ENCODE measurements at places on chromosomes 5 and 9.

DNA sequence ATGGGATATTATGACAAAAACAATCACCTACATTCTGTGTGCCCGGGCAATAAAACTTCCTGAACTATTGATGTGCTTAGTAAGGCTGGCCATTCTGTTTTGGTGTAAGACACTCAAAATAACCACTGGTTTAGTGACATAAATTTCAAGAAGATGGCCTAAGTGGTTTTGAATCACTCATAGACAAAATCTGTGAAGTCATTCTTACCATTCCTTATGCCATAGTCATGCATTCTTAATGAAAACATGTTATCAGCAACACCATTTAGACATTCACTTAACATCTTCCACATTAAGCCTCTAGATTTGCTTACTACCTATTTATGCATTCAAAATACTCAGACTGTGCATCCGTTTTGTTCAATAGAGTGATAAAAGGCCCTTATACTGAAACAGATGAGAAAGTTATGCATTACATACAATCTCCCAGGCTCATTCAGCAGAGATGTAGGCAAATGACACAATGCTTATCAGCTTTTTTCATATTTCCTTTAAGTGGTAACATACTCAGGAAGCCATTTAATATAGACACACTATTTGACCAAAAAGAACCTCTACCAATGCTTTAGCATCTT, 848.8 kb upstream of the DMAC1 start:
- no peak for DNase-seq

GRCh38 chr9:90556897-90557675, 85.5 kb downstream of the DIRAS2 start:
- DNase-seq, result no peak

GRCh38 chr5:23026252-23027170, 173.4 kb upstream of the CDH12 start:
- no peak for DNase-seq

GRCh38 chr9:133107245-133107722, 13.8 kb downstream of the RALGDS start:
- DNase-seq, result no peak

DNA sequence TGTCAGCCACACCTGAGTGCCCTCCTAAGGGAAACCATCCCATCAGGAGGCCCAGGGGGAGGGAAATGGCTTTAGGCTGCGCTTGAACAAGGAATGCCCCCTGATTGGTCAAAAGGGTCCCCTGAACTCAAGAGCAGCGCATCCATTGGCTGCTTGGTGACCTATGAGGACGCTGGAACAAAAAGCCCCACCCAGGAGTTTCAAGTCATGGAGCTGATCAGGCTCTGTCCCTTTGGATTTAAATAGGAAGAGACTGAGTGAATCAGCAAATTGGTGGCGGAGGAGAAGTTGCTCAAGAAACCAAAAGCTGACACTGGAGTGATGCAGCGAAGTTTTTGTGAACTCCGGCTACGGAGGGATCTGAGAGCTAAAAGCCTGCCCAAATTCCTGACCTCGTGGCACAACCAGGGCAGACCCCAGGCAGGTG, 66.7 kb downstream of the SMIM23 start:
- no peak for DNase-seq

- no peak for DNase-seq
Measured at GRCh38 chr5:5154733-5155132, 14.6 kb downstream of the ADAMTS16 start.

DNA sequence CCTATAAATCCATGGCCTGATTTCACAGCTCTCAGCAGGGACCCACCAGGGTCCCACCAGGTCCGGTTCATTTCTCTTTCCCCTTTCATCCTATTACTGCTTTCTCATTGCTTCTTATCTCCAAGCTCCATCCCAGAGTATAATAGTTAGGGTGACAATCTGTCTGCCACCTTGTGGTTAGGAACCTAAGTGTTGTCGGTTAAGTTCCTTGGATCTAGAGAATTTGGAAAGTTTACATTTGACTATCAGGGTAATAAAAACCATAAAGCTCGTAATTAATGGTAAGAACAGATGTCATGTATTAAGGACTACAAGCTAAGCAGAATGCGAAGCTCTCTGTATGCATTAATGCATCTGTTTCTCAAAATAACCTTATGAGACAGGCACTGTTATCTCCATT, 259.1 kb downstream of the SH3GL2 start:
- no peak for DNase-seq

DNA sequence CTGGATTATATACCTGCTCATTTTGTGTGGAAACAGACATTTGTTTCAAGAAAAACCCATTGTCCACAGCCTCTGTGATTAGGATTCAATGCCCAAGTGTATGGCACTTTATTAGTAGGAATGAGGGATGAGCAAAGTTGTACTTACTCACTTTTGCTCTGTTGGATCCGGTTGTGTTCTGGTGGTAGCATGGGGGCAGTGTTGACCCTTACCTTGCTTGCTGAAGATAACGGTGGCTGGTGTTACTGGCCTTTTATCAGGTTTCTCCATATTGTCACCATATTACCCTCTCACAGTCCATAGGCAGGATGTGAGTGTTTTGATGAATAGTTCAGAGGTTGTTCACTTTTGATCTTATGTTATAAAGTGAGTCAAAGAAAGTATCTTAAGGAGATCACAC, 42.7 kb upstream of the NUDT12 start:
- DNase-seq, result no peak

- no peak for DNase-seq
Measured at GRCh38 chr5:160397492-160397891, 2.4 kb downstream of the FAM200C start.

GRCh38 chr5:3320317-3320875, 275.2 kb upstream of the IRX1 start:
- DNase-seq, result no peak

GRCh38 chr9:99449726-99450125, 227.6 kb downstream of the SEC61B start:
- no peak for DNase-seq

DNA sequence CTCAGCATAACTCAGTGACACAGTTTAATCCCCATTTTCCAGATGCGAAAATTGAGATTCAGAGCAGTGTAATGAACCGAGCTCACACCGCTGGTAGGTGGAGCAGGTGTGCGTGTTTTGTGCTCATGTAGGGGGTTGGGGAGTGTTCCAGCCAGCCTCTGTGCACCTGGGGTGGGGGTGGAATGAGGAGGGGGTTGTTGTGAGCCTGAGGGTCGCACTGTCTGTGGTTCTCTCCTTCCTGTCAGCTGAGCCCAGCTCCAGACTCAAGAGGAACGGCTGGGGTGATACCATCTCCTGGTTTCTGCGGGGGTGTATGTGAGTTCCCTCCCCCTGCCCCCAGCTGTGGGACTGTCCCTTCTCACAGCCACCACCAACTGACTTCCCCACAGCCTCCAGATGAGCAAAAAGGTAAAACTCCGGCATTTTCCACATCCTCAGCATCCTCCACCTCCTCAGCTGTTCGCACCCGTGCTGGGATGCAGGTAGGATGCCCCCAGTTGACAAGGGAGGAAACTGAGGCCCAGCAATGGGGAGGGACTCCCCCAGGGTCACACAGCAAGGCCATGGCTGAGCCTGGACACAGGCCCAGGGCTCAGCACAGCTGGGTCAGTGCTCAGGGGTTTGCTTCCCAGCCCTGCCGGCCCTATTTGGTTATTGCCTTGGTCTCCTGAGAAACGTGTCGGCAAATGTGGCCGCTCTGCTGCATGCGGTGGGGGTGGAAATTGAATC, 2.1 kb downstream of the SH2D3C start:
- peak; percentile 56 for DNase-seq

- DNase-seq, result no peak
Measured at GRCh38 chr5:72106817-72107130, 501 bp upstream of the MAP1B start.

GRCh38 chr5:140590861-140591260, 26.2 kb downstream of the SLC35A4 start:
- no peak for DNase-seq

DNA sequence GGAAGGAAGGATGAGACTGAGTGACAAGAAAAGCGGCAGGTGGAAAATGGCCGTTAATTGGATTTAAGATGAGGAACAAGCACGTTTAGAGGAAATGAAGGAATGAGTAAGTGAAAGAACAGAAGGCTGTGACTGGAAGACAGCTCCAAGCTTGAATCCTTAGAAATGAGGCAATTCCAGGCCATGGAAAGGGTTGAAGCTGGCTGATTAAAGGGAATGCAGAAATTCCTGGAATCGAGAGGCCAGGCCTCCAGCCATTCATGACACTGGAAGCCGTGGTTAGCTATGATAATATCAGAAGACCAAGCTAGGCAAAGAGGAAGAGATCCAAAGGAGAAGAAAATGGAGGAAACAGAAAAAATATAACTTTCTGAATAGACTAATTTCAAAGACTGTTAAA, 84.2 kb downstream of the ARL15 start:
- no peak for DNase-seq

DNA sequence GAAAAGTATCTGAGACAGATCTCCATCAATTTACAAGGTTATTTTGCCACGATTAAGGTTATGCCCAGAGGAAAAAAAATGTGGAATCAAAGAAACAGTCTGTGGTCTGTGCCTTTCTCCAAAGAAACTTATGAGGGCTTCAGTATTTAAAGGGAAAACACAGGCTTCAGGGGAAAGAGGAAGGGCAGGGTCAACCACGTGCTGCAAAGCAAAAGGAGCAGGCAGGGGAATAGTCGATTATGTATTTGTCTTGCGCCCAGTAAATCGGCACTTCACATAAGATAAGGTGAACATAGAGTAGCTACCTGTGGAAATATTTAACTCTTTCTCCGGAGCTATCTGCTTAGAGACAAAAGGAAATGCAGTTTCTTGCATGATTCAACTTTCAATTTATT, 343.7 kb downstream of the RAB3C start:
- no peak for DNase-seq

DNA sequence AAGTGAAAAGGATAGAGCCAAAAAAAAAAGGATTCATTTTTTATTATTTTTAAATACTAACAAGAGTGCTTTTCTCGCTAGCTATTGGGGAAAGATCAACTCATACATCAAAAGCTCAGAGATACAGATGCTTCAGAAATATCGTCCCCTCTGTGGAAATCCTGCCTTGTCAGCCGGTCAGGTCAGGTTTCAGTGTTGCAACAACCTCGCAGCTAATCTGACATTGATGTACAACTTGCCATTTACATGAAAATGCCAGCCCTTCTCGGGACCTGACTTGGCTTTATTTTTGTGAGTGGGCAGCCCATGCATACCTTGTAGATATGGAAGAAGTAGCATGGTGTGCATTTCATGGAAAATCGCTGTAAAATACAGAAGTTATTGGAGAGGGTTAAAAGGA, 358.8 kb upstream of the ADAMTS16 start:
- DNase-seq, result no peak

GRCh38 chr9:133235549-133236222, 26.6 kb upstream of the OBP2B start:
- DNase-seq, result no peak

DNA sequence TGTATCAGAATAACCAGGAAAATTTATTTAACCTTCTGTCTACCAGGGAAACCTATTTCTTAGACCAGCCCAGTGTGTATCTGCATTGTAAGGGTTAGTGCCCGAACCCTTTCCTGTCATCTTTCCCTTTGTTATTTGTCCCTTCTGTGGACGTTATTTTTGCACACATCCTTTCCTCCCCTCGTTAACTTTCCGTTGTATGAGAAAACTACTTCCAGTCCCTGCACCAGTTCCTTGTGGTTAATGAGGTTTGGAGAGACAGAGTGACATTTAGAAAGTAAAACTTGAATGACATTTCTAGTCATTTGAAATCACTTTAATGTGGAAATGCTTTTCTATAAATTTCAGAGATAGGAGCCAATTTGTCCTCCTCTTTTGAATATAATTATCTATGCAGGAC, 4.3 kb upstream of the IFNB1 start:
- DNase-seq, result no peak

GRCh38 chr9:133842174-133842573, 104.0 kb upstream of the SARDH start:
- DNase-seq, result no peak

DNA sequence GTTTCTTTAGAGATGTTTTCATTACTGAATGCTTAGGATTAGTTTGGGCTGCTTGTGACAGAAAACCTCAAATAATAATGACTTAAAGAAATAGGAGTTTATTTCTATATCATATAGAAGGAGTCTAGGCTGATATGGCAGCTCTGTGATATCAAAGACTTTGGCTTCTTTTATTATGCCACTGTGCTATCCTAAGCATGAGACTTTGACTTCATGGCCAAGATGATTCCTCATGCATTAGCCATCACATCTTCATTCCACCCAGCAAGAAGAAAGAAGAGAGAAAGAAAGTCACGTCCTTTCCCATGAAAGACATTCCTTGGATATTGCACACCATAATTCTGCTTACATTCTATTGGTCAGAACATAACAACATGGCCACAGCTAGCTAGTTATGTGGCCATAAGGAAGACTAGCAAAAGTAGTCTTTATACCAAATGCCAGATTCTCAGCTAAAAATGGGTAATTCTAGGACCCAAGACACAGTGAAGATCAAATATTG, 76.2 kb downstream of the DAPK1 start:
- no peak for DNase-seq

DNA sequence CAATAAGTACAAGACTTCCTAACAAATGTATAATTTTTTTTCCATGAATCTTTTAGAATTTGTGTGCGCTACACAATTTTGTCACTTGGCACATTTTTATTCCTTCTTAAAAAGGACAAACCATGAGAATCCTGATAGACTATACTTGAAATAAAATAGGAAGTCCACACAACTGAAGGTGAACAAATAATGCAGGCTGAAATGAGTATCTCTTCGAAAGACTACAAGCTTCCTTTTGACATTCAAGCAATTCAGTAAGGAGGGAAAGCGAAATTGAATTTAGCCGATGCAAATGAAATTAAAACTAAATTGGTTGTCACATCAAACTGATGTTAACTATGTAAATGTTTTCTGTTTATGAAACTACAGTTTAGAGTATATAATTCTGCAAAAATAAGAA, 374.4 kb upstream of the CCNH start:
- no peak for DNase-seq

DNA sequence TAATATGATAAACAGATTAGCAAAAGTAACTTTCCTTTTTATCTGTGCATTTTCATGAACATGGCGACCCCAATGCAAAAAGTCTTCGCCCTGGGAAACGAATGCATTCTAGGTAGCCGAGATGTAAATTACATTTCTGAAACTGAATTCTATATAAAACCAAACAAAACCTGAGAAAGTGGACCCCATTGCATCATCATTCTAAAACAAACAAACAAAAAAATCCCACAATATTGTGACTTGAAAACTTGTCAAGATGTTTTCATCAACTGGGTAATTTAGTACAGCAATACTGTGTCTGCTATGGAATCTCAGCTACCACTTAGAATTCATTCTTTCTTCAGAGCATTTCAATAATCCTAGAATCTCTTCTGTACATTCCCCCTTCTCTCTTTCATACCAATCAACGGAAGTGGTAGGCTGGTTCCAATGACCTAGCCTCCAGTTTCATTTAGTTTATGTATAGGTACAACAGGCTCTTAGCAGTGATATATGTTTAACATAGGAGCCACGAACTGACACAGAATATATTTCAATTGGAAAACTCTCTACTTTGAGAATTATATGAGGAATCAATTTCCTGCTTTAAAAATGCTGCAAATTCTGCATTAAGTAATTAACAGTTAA, 85.6 kb downstream of the FBXW11 start:
- no peak for DNase-seq

Measured in stimulated activated CD8-positive, alpha-beta memory T cell treated with anti-CD3 and anti-CD28 coated beads, Interleukin-7, amount 100 ng/mL, for 1 hour (primary cell).